ENCODE measurements at places on chromosomes 1 and 21. TPM values are rescaled to one million over a fixed set of nuclear protein-coding genes. Genes with fewer than 3 reads are reported as not detected.

AMY2A gene
- not detected for total RNA-seq

RGS1 gene
- total RNA-seq: not detected

HSF2BP gene
- total RNA-seq: 3.4 TPM

MPZ gene
- total RNA-seq: 0.44 TPM

RNU1-4 gene
- 2,859 TPM for total RNA-seq

WNT3A gene
- not detected for total RNA-seq

DIO1 gene
- not detected for total RNA-seq

KCNE2 gene
- total RNA-seq: not detected

C1orf226 gene
- 2.7 TPM for total RNA-seq

PLEKHN1 gene
- total RNA-seq: 0.21 TPM

COL16A1 gene
- total RNA-seq: 90.7 TPM

RCSD1 gene
- not detected for total RNA-seq

- no peak overlapping the region for H3K27ac ChIP-seq
- no peak overlapping the region for H3K4me3 ChIP-seq
- peaks cover 19% of the 10 kb centered on the region for H3K4me1 ChIP-seq
- DNase-seq: no peak
Observed at GRCh38 chr1:58749646-58750045, 34.2 kb downstream of the JUN start.

DNA sequence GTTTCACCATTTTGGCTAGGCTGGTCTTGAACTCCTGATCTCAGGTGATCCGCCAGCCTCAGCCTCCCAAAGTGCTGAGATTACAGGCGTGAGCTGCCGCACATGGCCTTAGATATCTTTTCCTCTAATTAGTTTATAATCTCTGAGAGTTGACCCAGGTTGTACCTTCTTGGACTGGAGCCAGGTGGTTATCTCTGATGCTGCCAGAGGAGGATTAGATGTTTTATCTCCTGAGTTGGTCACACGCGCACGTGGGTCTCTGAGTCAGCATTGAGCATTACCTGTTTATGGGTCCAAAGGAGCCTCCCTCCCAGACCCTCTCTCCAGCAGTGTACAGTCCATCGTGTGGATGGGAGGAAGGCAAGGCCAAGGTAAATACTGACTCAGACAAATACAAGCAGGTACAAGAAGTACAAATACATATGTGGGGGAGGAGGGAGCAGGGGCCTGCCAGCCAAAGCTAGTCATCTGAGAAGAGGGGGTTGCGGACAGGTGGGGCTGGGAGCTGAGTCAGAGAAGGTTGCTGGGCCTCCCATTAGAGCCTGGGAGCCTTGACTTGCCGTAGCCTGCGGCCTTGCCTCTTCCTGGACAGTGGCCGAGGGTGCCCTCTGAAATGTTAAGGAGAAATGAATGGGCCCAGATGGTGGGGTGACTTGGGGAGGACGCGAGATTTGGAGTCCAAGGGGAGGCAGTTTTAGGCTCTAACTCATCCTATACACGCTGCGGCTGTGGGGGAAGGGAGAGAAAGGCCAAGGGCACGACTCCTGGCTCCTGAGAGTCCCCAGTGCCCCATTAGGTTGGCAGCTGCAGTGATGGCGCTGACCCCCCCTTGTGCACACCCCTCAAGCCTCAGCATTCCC is 13.1 kb downstream of the IL6R start:
- no peaks in the 10 kb centered on the region for H3K27me3 ChIP-seq
- H3K4me3 ChIP-seq: no peak overlapping the region
- no peak for DNase-seq
- H3K27ac ChIP-seq: peak overlapping the region; percentile 92
- H3K36me3 ChIP-seq: peaks cover 5% of the 10 kb centered on the region

- peaks cover 2% of the 10 kb centered on the region for H3K4me1 ChIP-seq
- no peak overlapping the region for H3K4me3 ChIP-seq
- no peaks in the 10 kb centered on the region for H3K36me3 ChIP-seq
- H3K27ac ChIP-seq: no peak overlapping the region
- no peaks in the 10 kb centered on the region for H3K27me3 ChIP-seq
- no peak for DNase-seq
Observed at GRCh38 chr21:42582787-42583476, 69.3 kb downstream of the SLC37A1 start.

DNA sequence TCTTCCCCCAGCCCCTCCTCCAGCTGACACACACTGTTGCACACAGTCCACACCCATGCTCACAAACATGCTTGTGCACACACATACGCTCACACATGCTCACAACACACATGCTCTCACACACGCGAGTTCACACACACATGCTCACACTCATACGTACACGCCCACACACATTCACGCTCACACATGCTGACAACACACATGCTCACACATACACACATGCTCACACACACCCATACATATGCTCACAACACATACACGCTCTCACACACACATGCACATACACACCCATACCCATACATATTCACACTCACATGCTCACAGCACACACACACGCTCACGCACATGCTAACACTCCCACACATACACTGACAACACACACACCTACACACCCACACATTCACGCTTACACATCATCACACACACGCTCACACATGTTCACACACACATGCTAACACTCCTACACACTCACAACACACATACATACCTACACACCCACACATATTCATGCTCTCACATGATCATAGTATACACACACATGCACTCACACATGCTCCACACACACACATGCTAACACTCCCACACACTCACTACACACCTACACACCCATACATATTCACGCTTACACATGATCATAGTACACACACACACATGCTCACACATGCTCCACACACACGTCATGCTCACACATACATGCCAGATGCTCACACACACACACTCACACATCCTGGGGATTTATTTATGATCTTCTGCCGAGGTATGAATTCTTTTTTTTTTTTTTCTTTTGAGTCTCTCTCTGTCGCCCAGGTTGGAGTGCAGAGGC is 10.7 kb downstream of the DRAXIN start:
- no peaks in the 10 kb centered on the region for H3K4me1 ChIP-seq
- H3K4me3 ChIP-seq: no peak overlapping the region
- no peaks in the 10 kb centered on the region for H3K36me3 ChIP-seq

DNA sequence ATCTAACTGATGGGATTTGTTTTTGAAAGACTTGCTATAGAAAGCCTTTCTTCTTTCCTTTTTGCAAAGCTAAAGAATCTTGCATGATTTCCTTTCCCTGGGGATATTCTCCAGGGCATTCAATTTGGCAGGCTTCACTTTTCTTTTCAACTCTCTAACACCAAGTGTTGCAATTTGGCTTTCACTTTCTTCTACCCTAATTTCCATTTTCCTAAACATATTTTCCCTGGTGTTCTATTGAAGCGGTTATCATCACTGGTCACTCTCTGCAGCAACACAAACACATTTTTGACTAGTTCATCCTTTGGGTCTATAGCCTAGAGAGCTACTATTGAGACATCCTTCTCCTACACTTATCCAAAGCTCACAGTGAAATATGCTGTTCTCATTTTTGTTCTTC is 424.5 kb downstream of the NEGR1 start:
- peak overlapping the region; percentile 2 for H3K4me3 ChIP-seq
- peak overlapping the region; percentile 40 for H3K27ac ChIP-seq
- H3K27me3 ChIP-seq: no peaks in the 10 kb centered on the region
- DNase-seq: no peak
- H3K36me3 ChIP-seq: no peaks in the 10 kb centered on the region
- peaks cover 19% of the 10 kb centered on the region for H3K4me1 ChIP-seq

DNA sequence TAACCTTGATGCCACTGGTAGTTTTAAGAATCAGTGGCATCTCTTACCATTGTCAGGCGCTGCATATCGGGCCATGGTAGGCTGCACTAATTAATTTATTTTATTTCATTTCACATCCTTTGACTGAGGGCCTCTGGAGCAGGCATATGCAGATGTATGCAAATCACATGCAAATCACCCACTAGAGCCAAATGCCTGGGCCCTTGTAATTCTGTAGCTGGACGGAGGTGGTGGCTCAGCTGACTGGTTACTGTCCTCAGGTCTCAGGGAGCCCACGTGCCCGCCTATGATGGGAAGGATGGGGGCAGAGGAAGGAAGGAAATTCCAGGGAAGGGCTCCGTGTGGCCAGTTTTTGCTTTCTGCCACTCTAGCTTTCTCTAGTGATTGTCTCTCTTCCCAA is 122.7 kb downstream of the IGSF21 start:
- no peaks in the 10 kb centered on the region for H3K27me3 ChIP-seq

GRCh38 chr1:152107984-152108881 is 7.0 kb downstream of the TCHH start:
- no peaks in the 10 kb centered on the region for H3K36me3 ChIP-seq
- DNase-seq: no peak
- no peaks in the 10 kb centered on the region for H3K4me1 ChIP-seq
- H3K27ac ChIP-seq: peak overlapping the region; percentile 57
- peaks cover 19% of the 10 kb centered on the region for H3K27me3 ChIP-seq

GRCh38 chr21:36297938-36298572 is 21.9 kb upstream of the MORC3 start:
- peaks cover 9% of the 10 kb centered on the region for H3K4me1 ChIP-seq
- H3K27ac ChIP-seq: peak overlapping the region; percentile 76
- H3K36me3 ChIP-seq: peaks cover 4% of the 10 kb centered on the region
- H3K4me3 ChIP-seq: no peak overlapping the region
- H3K27me3 ChIP-seq: no peaks in the 10 kb centered on the region

- peaks cover 15% of the 10 kb centered on the region for H3K4me1 ChIP-seq
- no peak overlapping the region for H3K4me3 ChIP-seq
- H3K27me3 ChIP-seq: no peaks in the 10 kb centered on the region
- no peak overlapping the region for H3K27ac ChIP-seq
- peaks cover 3% of the 10 kb centered on the region for H3K36me3 ChIP-seq
Observed at GRCh38 chr1:235403593-235403992, 36.4 kb downstream of the TBCE start.

- no peak for DNase-seq
- no peaks in the 10 kb centered on the region for H3K36me3 ChIP-seq
- no peak overlapping the region for H3K4me3 ChIP-seq
- no peaks in the 10 kb centered on the region for H3K27me3 ChIP-seq
Observed at GRCh38 chr1:230750576-230750975, 3.4 kb downstream of the CAPN9 start.

GRCh38 chr1:226651732-226652105 is 87.4 kb downstream of the ITPKB start:
- H3K27me3 ChIP-seq: no peaks in the 10 kb centered on the region
- DNase-seq: no peak
- H3K4me1 ChIP-seq: peaks cover 44% of the 10 kb centered on the region
- no peak overlapping the region for H3K27ac ChIP-seq
- no peak overlapping the region for H3K4me3 ChIP-seq

DNA sequence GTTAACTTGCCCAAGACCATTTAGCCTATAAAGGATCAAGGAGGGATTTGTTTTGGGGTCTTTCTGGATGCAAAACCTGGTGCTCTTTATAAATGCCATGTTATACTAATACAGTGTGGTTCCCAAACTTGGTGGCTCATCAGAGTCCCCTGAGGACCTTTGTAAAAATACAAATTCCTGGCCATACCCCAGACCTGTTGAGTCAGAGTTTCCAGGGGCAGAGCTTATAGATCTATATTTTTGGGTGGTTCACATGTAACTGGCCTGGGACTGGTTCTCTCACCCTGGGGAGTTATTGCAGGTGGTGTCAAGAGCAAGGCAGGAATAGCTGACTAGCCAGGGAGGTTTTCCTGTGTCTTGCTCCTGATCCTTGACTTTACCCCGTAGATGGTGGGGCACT is 136.9 kb upstream of the HNRNPU start:
- H3K27me3 ChIP-seq: no peaks in the 10 kb centered on the region
- H3K27ac ChIP-seq: no peak overlapping the region
- H3K4me3 ChIP-seq: no peak overlapping the region
- no peak for DNase-seq
- peaks cover 11% of the 10 kb centered on the region for H3K4me1 ChIP-seq
- no peaks in the 10 kb centered on the region for H3K36me3 ChIP-seq

All from osteocyte (in vitro differentiated cells).